DMS79 (cell line): ENCODE measurements at places on chromosomes 1 and 21.

- DNase-seq = no peak
Measured at GRCh38 chr1:33735624-33736023, 128.3 kb upstream of the HMGB4 start.

DNA sequence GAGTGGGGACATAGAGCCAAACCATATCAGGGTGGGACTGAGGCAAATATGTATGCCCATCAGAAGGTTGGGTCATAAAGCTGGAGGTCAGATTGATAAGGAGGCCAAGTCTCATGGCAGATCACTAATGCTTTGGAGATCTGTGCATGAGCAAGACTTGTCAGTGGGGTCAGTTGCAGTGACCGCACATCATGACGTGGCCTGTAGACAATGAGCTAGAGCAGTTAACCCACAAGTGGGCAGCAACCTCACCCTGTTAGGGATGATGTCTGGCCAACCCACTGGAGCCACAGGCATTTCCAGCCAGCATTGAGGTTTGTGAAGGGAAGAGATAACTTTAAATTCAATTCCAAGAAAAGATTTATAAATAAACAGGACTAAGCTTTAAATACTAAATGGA lies 66.7 kb downstream of the XCL1 start:
- no peak for DNase-seq

- DNase-seq = no peak
Measured at GRCh38 chr1:230684146-230684545, 29.8 kb downstream of the AGT start.

GRCh38 chr1:178528228-178528952 lies 15.5 kb downstream of the TEX35 start:
- DNase-seq = no peak

GRCh38 chr1:231215681-231216385 lies 25.2 kb upstream of the GNPAT start:
- no peak for DNase-seq

GRCh38 chr1:107058245-107059032 lies 2.0 kb downstream of the PRMT6 start:
- DNase-seq = no peak

DNA sequence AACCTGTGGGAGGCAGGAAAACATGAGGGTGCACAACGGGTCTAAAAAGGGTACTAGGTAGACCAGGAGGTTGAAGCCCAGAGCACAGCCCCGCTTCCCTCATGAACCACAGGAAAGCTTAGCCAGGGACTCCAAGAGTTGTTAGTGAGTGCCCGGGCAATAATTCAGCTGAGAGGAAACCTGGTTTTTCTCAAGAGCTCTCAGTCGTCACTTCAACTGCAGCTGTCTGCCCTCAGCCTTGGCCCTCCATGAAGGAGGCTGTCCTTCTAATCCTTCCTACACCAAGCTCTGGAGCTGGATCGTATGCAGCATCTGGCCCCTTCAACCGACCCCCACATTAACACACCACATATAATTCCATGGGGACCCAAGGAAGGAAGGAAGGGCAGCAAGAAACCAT lies 77.0 kb upstream of the BACE2 start:
- DNase-seq = peak; percentile 92

GRCh38 chr1:92087542-92087941 lies 7.4 kb downstream of the BTBD8 start:
- no peak for DNase-seq

GRCh38 chr1:193680247-193680923 lies 494.0 kb upstream of the B3GALT2 start:
- DNase-seq = no peak

GRCh38 chr1:116208136-116208535 lies 96.9 kb downstream of the MAB21L3 start:
- DNase-seq = no peak

DNA sequence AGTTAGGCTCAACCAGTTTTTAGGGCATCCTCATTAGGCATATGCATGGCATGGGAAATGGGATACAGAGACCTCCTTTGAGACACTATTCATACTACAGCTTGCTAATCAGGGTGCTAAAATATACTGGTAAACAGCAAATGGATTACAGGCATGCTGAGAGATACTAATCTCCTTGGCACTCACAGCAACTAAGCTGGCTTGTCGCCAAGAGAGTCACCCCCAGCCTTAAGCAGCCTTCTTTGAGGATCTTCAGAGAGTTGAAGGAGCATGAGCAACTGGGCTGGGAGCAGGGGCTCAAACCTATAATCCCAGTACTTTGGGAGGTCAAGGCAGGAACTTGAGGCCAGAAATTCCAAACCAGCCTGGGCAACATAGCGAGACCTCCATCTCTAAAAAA lies 120.1 kb upstream of the NR5A2 start:
- DNase-seq = no peak

- DNase-seq = no peak
Measured at GRCh38 chr1:191608367-191608766, 549.9 kb upstream of the RGS18 start.

- no peak for DNase-seq
Measured at GRCh38 chr1:220879509-220880361, 492 bp downstream of the HLX start.

- DNase-seq = no peak
Measured at GRCh38 chr1:241776911-241777310, 71.1 kb upstream of the EXO1 start.

GRCh38 chr1:238647877-238648276 lies 738.5 kb upstream of the CHRM3 start:
- no peak for DNase-seq

DNA sequence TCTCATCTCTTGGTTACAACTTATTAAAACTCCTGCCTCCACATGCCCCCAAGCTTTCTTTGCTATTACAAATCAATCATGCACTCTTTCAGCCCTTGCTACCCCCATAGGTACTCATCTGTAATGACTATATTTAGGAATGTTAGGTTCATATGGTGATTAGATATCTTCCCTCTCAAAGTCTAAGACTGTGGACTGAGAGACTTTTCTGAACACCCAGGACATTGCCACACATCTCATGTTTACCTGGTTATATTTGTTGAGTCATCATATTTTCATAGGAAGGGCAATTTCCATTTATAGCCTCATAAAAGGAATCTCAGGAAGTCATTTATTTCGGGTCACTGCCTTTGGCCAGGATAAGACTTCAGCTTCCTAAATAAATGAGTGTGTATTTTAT lies 81.5 kb upstream of the LPGAT1 start:
- DNase-seq = no peak

GRCh38 chr1:19449454-19450228 lies 35.7 kb downstream of the CAPZB start:
- DNase-seq = no peak

- DNase-seq = no peak
Measured at GRCh38 chr1:41663671-41664400, 179.4 kb upstream of the EDN2 start.

- DNase-seq = no peak
Measured at GRCh38 chr1:78839704-78840277, 166.7 kb downstream of the ADGRL4 start.

GRCh38 chr1:81458186-81458585 lies 342.5 kb upstream of the ADGRL2 start:
- DNase-seq = no peak

- no peak for DNase-seq
Measured at GRCh38 chr1:240987928-240988327, 369.1 kb downstream of the RGS7 start.

DNA sequence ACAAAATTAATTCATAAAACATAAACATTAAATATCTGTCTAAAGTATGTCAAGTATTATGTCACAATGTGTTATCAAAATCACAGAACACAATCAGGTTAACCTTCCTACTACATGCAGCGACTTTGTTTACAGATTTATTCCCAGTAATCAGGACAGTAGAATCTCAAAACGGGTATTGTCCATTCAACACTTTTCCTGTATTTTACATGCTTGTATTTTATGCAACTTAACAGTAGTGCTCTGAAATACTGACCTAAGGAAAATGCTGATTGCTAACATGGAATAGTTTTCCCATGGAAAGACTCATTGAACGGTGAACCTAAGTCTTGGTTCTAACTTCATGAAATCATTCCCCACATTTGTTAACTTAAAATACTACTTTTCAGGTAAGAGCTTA lies 2.3 kb downstream of the SERBP1 start:
- no peak for DNase-seq

GRCh38 chr1:205531191-205532025 lies 26.9 kb downstream of the CDK18 start:
- DNase-seq = no peak

DNA sequence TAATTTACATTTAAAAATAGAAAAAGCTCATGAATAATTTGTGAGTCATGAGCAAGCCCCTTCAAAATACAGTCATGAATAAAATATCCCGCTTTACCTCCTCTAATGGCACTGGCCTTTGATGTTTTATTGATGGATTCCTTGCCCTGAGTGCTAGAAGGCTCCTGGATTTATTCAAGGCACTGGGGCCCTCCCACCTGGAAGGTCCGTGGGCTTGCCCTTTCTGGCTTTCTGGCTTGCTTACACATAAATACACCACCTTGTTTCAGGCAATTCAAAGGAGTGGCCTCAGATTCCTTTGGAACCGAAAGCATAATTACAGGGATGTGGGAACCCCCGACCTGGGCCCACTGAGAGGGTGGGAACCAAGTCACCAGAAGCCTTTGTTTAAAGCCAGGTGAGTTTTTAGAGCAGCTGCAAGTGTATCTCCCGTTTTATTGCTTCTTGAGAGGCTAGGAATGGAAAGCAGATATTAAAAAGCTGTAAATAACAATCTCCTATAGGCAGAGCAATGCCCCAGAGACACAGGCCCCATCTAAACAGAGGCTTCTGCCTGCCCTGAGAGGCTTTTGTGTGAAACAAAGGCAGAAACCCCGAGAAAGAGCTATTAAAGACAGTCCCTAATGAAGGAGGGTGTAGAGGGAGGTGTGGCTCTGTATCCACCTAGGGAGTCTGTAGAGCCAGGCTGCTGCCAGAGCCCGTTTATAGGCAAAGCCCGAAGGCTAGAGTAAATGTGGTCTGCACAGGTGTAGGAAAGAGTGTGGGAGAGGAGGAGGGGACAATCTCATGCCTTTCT lies 126.4 kb downstream of the FAM78B start:
- no peak for DNase-seq

GRCh38 chr1:109084563-109085517 lies 5.7 kb upstream of the TMEM167B start:
- DNase-seq = no peak

GRCh38 chr1:44810101-44810761 lies 1.9 kb downstream of the BTBD19 start:
- no peak for DNase-seq

GRCh38 chr1:16101623-16102022 lies 28.2 kb upstream of the FAM131C start:
- DNase-seq = no peak

DNA sequence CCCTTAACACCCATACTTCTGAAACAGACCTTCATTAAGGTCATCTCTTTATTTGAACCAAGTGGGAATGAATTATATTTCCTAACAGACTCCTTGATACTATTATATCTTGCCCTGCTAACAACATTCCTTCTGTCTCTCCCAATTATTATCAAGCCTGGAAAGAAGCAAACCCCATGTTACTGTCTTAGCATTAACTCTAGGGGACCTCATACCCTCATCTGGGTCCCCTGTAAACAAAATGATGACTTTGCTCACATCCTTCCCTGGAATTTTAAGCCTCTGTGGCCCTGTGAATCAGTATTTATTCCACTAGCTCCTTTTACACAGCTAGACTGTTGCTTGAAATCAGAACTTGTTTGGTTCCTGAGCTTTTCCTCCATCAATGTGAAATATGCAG lies 38.3 kb upstream of the BCL10 start:
- no peak for DNase-seq

DNA sequence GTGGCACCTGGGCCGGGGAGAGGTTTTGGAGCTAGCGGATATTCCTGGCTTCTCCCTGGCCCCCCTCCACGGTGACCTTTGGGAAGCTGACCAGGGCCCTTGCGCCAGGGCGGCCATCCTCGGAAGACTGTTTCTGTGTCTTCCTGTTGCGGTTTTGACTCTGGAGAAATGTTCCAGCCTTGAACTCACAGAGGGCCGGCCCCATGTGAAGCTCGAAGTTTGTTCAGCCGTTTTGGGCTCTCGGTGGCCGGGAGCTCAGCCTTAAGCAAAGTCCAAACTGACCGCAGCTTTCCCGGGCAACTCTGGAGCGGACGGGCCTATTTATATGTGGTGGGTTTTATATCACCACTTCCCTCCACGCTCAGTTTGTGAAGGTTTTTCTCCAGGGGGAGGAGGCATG lies 17.0 kb upstream of the WNT4 start:
- no peak for DNase-seq

GRCh38 chr1:204782118-204782700 lies 88.5 kb upstream of the NFASC start:
- DNase-seq = no peak

DNA sequence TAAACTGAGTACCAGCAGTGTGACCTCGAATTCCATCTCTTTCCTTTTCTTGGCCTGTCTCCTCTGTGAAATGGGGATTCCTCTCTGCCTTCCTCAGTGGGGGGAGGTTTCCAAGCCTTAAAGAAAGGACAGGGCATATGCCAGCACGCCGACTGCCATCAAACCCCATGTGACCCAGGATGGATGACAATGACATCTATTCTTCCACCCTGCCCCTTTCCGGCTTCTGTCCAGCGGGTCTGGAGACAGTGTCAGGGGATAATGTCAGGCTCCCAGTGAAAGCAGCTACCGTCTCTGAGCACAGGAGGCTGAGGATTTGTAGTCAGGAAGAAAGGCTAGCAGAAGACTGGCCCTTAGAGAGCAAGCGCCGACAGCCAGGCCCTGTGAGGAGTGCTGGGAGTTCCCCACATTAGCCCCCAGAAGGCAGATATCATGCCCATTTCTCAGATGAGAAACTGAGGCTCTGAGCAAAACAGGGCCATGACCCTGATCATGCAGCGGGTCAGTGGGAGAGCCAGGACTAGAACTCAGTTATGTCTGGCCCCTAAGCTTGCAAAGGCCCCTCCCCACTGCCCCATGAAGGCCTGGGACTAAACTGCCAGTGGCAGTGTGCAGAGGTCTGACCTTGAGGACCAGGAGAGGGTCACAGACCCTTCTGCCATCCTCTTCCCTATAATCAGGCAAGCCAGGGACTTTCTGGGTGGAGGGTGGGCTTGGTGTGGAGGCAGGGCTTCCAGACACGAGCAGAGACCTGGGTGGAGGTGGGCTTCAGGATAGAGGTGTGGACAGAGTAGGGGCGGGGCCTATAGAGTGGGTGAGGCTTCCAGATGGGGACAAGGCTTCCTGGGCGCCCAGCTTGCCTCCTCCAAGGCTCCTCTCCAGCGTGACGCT lies 30.1 kb downstream of the CDCA8 start:
- DNase-seq = no peak

DNA sequence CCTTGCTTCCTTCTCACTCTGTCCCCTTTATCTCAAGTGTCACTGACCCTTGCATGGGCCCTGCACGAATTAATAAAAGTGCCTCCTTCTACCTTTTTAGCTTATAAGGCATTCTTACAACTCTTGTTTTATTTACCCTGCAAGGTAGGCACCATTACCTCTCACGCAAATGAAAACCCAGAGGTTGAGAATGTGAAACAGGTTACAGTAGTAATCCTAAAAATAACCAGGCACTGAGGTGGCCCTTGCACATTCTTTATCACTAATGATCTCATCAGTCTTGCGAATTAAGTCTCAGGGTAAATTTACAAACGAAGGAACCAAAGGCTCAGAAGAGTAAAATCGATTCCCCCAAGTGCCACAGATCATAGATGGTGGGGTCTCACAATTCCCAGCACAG lies 3.7 kb downstream of the GLIS1 start:
- no peak for DNase-seq

GRCh38 chr21:31293986-31294385 lies 50.1 kb downstream of the TIAM1 start:
- no peak for DNase-seq
